Activated CD4-positive, alpha-beta memory T cell treated with anti-CD3 and anti-CD28 coated beads, Interleukin-2, amount 10 ng/mL, durations not matched to agents 7 days and 5 days (primary cell): ENCODE measurements at places on chromosomes 7 and 10.

- no peak for DNase-seq
These were observed 18.2 kb upstream of the HECTD2 start for GRCh38 chr10:91391920-91392319.

DNA sequence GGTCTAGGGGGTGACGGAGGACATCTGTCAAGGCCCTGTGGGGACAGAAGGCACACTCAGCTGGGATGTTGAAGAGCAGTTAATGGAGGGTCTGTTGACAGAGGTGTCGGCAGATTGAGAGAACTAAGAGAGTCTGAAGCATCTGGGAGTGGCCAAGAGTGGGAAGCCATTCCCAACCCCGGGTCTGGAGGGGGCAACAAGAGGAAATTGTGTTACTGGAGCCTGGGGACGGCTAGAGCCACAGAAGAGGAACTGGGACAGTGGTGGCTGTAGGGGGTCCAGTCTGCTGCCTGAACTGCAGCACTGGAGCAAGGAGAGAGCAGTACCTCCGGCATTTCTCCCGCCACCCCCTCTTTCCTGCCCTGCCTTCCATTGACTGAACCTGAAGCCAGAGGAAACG is 136.6 kb downstream of the CHN2 start:
- DNase-seq, result no peak

DNA sequence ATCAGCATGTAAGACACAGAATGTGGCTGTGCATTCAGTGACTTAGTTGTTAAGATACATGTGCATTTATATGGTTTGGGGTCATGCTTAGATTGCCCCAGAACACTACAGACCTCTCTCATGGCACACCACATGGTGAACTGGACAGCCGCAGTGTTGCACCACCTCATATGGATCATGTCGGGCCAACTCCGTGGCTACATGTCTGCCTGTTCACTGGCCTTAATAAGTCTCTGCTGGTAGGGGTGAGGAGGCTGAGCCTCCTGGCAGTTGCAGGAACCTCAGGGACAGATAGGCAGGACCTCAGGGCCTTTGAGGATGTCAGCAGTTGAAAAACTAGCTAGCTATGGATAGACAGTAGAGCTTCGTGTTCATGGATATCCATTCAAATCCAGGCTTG is 751.0 kb downstream of the GRID1 start:
- no peak for DNase-seq

GRCh38 chr10:131490991-131491594 is 179.6 kb upstream of the TCERG1L start:
- DNase-seq, result no peak

GRCh38 chr7:150734254-150734653 is 3.0 kb upstream of the GIMAP5 start:
- no peak for DNase-seq

- no peak for DNase-seq
These were observed 763.5 kb downstream of the AUTS2 start for GRCh38 chr7:70361821-70362220.

GRCh38 chr10:106711313-106711906 is 453.1 kb downstream of the SORCS1 start:
- DNase-seq, result peak; percentile 50

DNA sequence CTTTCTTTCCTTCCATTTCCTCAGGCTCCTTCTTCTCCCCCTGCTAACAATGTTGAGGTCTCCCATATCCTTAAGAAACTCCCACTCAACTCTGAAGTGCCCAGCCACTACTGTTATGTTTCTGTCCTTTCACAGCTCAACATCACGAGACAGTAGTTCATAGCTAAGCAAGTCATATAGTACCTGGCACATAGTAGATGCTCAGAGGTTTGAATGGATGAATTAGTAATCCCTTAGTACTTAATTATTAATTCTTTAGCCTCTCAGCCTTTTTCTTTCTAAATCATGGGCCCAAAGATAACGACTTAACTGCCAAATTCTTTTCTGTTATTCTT is 22.6 kb downstream of the CSGALNACT2 start:
- no peak for DNase-seq

DNA sequence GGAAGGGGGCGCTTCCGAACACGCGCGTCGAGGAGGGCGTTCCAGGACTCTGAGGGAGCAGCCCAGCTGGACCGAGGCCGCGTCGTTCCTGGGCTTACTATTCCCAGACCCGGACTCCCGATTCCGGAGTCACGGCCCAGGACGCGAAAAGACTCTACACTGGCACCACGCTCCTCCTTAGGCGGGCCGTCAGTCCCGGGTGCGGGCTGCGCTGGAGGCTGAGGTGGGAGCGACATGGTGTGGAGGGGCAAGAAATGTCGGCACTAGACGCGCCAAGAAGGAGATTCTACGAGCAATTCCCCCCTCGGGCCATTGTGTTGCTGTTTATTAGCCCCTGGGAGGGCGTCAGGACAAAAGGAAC is 584 bp upstream of the RUNDC3B start:
- DNase-seq, result peak; percentile 24
